ENCODE measurements at places on chromosomes 7 and 10. TPM values are rescaled to one million over a fixed set of nuclear protein-coding genes. Genes with fewer than 3 reads are reported as not detected.

TRA2A gene
- total RNA-seq, result 129 TPM

DNA sequence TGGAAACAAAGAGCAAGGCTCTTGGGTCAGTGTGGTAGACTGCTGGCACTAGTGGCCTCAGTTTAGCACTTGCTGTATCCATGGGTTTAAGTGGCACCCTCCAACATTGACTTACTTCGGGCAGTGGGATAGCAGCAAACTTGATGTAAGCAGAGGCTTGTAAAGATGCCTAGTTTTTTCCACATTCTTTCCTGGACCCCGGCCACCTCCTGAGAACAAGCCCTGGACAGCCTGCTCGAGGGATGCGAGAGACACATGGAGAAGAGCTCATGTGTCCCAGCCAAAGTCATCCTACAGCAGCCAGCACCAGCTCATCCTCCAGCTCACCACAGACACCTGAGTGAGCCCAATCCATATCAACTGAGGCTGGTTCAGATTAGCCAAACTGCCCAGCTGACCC lies 142.7 kb upstream of the PCBD1 start:
- no peak for DNase-seq

- DNase-seq, result no peak
Measured at GRCh38 chr7:31688996-31689395, 2.0 kb downstream of the PPP1R17 start.

TYW1B gene
- 6.2 TPM for total RNA-seq

DNA sequence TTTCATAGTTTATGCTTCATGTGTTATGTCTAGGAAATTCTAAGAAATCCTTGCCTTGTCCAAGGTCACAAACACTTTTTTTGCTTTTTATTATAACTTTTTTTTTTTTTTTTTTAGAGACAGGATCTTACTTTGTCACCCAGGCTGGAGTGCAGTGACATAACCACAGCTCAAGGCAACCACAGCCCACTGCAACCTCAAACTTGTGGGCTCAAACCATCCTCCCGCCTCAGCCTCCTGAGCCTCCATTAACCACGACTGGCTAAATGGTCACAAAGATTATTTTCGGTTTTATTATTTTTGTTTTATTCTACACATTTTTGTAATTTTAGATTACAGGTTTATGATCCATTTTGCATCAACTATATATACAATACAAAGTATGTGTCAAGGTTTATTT lies 7.1 kb upstream of the FAM204A start:
- DNase-seq, result no peak

- DNase-seq, result no peak
Measured at GRCh38 chr7:94591176-94591575, 64.8 kb downstream of the SGCE start.

ZNF365 gene
- not detected for total RNA-seq

DNA sequence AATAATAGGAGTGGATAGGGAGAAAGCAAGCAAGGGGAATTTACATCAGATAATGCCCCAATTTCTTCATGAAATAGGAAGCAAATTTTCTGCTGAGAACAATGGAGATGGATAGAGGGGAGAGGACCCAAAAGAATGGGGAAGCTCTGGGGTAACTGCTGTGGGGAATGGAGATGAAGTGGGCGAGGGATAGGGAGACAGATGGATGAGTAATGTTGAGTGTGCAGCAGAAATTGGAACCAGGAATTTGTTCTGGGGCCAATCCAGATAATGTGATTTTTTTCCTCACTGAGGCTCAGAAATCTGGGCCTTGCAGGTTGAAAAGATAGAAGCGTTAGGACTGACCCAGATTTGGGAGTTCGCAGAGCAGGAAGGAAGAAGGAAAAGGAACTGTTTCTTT lies 24.5 kb upstream of the MRC1 start:
- DNase-seq, result no peak

DNA sequence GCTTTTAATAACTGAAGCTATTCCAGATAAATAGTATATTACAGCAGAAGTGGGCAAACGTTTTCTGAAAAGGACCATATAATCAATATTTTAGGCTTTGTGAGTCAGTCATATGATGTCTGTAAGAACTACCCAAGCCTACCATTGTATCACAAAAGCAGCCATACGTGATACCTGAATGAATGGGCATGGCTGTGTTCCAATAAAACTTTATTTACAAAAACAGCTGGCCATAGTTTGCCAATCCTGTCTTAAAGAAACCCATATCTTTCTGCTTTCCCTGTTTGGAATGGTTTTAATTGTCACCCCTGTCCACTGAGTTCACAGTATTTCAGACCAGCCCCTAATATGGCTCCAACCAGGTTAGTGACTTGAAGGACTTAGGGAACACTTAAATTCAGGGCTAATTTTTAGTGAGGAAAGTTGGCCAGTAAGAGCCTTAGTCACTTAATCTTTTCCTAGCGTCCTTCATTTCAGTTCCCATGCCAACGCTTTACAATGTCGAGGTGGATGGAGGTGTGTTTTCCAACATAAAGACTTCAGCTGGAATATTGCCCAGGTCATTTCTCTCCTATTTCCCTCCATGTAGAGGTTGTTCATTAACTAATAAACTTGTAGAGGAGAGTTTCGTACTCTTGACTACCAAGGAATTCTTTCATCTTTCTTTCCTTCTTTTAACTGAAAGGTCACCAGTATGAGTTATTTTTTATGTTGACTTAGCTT lies 184.5 kb downstream of the TRIL start:
- no peak for DNase-seq

DNA sequence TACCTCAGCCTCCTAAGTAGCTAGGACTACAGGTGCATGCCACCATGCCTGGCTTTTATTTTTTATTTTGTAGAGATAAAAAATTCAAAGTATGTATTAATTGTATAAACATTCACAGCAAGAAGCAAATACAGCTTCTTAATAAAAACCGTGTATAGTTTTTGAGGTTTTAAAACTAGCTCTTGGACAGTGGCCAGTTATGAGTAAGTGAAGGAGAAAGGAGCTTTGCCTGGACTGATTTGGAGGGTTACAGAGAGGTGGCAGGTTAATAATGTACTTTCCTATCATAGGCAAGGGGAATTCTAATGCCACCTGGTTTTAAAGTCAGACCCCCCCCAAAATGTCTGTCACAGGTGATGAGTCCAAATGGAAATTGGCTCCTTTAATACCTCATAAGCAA lies 43.4 kb downstream of the ZNRF2 start:
- DNase-seq, result no peak

- no peak for DNase-seq
Measured at GRCh38 chr10:124384172-124384571, 34.6 kb downstream of the OAT start.

- DNase-seq, result no peak
Measured at GRCh38 chr10:51530541-51530940, 168.9 kb downstream of the CSTF2T start.

PTER gene
- total RNA-seq, result 29.7 TPM

DNA sequence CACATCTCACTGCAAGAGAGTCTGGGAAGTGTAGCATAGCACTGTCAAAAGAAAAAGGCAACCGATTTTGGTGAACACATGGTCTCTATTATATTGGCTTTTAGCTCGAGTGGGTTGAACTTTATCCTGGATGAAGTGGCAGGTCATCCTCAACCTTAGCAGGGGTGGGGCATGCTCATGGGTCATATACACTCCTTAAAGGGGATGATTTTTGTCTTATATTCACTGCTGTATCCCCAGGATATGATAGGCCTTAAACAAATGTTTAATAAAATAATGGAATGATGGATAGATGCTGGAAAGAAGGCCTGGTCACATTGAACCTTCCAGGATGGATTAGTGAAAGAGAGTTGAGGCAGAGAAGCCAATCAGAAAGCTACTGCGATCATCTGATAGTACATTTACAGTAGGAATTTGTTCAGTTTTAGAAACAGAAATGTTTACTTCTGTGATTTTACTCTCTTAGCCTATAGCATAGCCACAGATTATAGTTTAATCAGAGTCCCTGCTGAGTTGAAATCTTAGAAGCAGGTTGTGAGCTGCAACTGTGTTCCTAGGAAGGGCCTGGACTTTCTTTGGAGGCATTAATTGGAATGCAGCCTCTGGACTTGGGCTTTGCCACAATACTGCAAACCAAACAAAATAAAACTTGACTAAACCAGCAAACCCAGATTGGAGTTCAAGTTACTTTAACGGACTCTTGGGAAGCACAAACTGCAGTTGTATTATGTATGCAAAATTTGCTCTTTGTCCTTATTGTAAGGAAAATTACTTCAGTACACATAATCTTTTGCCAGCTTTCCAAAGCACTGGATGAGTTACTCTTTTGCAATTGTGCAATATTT lies 138.3 kb downstream of the BMPER start:
- no peak for DNase-seq

DNA sequence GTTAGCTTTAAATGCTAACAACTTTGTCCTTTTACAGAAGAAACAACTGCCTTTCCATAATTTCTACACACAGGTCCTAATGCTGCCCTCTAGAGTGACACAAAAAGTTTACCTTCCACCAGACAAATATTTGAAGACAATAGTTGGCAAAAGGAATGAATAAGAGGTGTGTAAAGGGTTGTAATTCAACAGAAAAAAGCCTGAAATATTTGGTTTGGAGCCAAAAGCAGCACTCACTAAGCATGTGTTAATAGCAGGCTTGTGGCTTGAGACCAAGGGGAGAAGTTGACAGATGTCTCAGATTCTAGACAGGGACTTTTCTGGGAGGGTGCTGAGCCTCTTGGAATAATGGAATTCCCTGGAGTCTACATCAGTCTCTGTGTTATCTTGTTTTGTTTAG lies 156.2 kb upstream of the GALNT17 start:
- no peak for DNase-seq

NUTM2E gene
- 0.17 TPM for total RNA-seq

- DNase-seq, result no peak
Measured at GRCh38 chr10:112481602-112482001, 34.6 kb downstream of the VTI1A start.

GRCh38 chr7:134992626-134993179 lies 6.4 kb downstream of the AGBL3 start:
- DNase-seq, result no peak

DNA sequence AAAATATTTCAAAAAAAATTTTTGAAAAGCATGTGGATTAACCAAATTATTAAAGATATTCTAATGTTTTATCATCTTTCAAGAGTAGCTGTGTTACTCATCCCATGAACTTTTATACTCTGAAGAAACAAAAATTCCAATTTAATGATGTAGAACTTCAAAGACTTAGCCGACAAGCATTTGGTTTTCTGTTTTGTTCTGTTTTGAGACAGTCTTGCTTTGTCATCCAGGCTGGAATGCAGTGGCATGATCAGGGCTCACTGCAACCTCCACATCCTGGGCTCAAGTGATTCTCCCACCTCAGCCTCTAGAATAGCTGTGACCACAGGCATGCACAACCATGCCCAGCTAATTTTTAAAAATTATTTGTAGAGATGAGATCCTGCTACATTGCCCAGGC lies 17.8 kb upstream of the LCOR start:
- DNase-seq, result no peak
